ENCODE measurements at places on chromosomes 5 and 9.

- DNase-seq = peak; percentile 6
- H3K27me3 ChIP-seq = no peaks in the 10 kb centered on the region
- no peaks in the 10 kb centered on the region for H3K36me3 ChIP-seq
- no peak overlapping the region for H3K4me3 ChIP-seq
- no peak overlapping the region for H3K27ac ChIP-seq
- no peaks in the 10 kb centered on the region for H3K4me1 ChIP-seq
These were observed 540.8 kb downstream of the PRELID2 start for GRCh38 chr5:145294331-145294730.

- H3K36me3 ChIP-seq = peaks cover 9% of the 10 kb centered on the region
- no peaks in the 10 kb centered on the region for H3K4me1 ChIP-seq
- DNase-seq = no peak
- H3K4me3 ChIP-seq = no peak overlapping the region
These were observed 40.0 kb downstream of the AMBP start for GRCh38 chr9:114037961-114038723.

- H3K4me1 ChIP-seq = no peaks in the 10 kb centered on the region
- no peaks in the 10 kb centered on the region for H3K27me3 ChIP-seq
- no peaks in the 10 kb centered on the region for H3K36me3 ChIP-seq
- H3K27ac ChIP-seq = no peak overlapping the region
- DNase-seq = peak; percentile 31
These were observed 313.8 kb downstream of the FAM170A start for GRCh38 chr5:119943148-119943547.

DNA sequence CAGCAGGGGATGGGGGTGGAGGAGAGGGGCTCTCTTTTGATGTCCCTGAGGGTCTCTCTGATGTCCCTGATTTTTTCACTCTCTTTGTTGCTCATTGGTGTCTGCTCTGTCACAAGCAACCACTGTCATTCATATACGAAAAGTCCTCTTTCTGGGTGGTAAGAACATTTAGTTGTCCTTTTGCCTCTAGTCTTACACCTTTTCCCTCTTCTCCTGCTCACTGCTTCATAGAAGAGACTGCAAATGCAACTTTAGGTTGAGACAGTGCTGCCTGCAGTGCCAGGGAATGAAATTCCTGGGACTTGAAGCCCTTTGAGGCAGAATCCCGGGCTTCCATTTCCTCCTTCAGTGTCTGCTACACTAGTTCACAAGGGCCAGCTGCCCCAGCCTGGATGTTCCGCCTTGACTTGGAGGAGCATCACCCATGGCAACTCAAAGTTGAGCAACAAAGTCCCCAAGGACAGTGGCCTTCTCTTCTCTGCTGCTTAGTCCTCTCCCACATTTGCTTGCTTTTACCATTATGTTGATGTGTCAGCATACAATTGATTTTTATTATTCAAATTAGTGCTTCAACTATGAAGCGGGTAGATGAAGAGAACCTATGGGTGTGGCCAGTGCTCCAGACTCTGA, 94.7 kb upstream of the RUSC2 start:
- no peaks in the 10 kb centered on the region for H3K4me1 ChIP-seq
- H3K4me3 ChIP-seq = no peak overlapping the region
- no peaks in the 10 kb centered on the region for H3K27me3 ChIP-seq
- H3K27ac ChIP-seq = no peak overlapping the region
- no peak for DNase-seq

DNA sequence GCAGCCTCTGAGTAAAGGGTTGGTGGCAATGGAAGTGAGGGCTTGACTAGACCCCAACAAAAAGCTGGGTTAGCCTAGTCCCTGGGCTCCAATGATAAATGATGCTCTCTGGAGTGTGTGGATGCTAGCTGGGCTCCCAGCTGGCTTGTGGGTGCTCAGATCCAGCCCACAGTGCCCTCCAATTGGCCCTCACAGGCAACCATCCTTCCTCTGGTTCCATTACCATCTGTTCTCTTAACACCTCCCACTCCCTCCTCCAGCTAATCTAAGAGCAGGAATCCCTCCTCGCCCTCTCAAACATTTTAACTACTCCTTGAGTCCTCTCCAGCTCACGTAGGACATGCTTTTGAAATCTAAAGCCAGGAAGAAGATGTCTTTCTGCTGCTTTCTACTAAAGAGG, 25.2 kb upstream of the FRMD3 start:
- no peaks in the 10 kb centered on the region for H3K4me1 ChIP-seq
- H3K4me3 ChIP-seq = no peak overlapping the region
- no peaks in the 10 kb centered on the region for H3K36me3 ChIP-seq
- H3K27ac ChIP-seq = no peak overlapping the region
- no peak for DNase-seq

- no peak for DNase-seq
- no peaks in the 10 kb centered on the region for H3K36me3 ChIP-seq
- H3K27me3 ChIP-seq = peaks cover 85% of the 10 kb centered on the region
- H3K4me3 ChIP-seq = no peak overlapping the region
- no peaks in the 10 kb centered on the region for H3K4me1 ChIP-seq
- no peak overlapping the region for H3K27ac ChIP-seq
These were observed 3.3 kb upstream of the SLC6A3 start for GRCh38 chr5:1448511-1449011.

- H3K4me1 ChIP-seq = no peaks in the 10 kb centered on the region
- no peak overlapping the region for H3K27ac ChIP-seq
- no peaks in the 10 kb centered on the region for H3K36me3 ChIP-seq
- no peak overlapping the region for H3K4me3 ChIP-seq
- no peak for DNase-seq
These were observed 129.7 kb upstream of the RAD23B start for GRCh38 chr9:107153336-107153735.

GRCh38 chr5:142888469-142889085, 118.4 kb downstream of the ARHGAP26 start:
- no peak overlapping the region for H3K4me3 ChIP-seq
- no peaks in the 10 kb centered on the region for H3K27me3 ChIP-seq
- no peaks in the 10 kb centered on the region for H3K36me3 ChIP-seq

GRCh38 chr9:118882684-118883083, 486.6 kb downstream of the BRINP1 start:
- H3K36me3 ChIP-seq = no peaks in the 10 kb centered on the region
- H3K4me3 ChIP-seq = no peak overlapping the region
- no peaks in the 10 kb centered on the region for H3K27me3 ChIP-seq
- H3K27ac ChIP-seq = no peak overlapping the region
- no peaks in the 10 kb centered on the region for H3K4me1 ChIP-seq

GRCh38 chr9:71120501-71121247, 747 bp downstream of the TRPM3 start:
- DNase-seq = no peak
- peaks cover 13% of the 10 kb centered on the region for H3K27me3 ChIP-seq
- H3K27ac ChIP-seq = no peak overlapping the region
- peaks cover 3% of the 10 kb centered on the region for H3K4me1 ChIP-seq
- peak overlapping the region; percentile 17 for H3K4me3 ChIP-seq

DNA sequence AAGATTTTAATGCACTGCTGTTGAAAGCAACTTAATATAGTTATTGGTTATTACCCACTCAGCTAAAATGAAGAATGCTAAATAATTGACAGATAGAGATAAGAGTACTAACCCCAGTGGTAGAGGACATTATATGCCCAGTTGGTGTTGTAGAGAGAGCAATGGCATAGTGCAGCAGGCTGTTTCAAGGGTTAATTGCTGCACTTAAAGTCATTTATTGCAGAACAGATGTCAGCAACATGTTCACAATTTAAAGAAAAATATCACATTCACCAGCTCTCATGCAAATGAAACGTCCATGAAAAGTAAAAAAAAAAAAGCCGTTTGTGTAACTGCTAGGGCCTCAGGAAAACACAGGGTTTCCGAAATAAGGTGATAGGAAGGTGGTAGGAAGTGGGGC, 254.6 kb downstream of the MTRR start:
- no peaks in the 10 kb centered on the region for H3K27me3 ChIP-seq
- H3K36me3 ChIP-seq = no peaks in the 10 kb centered on the region
- no peak for DNase-seq
- no peak overlapping the region for H3K4me3 ChIP-seq
- no peaks in the 10 kb centered on the region for H3K4me1 ChIP-seq

DNA sequence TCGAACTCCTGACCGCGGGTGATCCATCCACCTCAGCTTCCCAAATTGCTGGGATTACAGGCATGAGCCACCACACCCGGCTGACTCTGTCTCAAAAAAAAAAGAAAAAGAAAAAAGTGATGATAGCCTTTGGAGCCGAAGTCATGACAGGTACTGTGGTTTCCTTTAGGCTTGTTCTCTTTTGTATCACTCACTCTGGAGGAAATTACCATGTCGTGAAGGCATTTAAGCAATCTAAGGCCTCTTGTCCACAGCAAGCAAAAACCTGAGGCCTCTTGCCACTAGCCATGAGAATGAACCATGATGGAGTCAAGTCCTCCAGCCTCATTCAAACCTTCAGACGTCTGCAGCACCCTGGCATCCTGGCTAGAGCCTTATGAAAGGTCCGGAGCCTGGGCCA, 286.1 kb downstream of the RAB3C start:
- no peak overlapping the region for H3K27ac ChIP-seq
- no peak for DNase-seq
- no peaks in the 10 kb centered on the region for H3K27me3 ChIP-seq

DNA sequence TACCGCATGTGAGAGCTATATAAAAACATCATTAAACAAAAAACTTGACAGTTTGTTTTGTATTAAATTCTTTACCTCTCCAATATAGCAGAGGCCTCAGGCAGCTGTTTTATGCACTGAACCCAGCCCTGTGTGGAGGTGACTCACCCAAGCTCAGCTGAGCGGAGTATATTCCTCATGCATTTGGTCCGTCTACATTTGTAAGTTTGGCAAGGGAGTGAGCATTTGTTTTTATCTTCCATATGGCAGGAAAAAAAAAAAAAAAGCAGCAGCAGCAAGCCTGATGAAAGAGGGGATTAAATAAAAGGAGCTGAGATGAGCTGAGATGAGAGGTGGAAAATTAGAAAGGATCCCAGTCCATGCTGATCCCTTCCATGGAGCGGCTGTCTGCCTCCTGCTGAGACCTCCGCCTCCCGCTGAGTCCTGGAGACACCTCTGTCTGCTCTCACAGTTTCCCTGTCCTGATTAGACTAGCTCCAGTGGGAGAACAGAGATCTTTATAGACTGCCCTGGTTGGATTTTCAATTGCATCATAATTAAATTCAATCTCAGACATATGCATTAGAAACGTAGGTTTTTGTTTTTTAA, 112.0 kb upstream of the CTNND2 start:
- H3K4me3 ChIP-seq = no peak overlapping the region
- no peak overlapping the region for H3K27ac ChIP-seq
- H3K36me3 ChIP-seq = no peaks in the 10 kb centered on the region
- no peak for DNase-seq
- H3K27me3 ChIP-seq = no peaks in the 10 kb centered on the region

DNA sequence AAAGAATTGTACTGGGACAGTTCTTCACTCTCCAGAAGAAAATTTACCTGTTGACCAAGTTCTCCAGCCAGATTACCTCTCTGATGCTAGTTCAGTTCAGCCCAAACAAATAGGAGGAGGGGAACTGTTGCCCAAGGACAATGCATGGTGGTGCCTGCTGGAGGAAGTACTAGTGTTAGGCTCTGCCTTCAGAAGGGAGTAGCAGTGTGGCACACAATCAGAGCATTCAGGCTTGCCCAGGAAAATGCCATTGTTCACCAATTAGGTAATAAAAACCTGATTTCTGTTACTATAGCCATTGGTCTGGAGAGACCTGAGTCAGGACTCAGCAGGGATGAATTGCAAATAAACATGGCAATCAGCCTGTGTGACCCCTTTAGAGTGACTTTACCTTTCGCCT, 720.8 kb upstream of the ZNF608 start:
- DNase-seq = no peak
- no peaks in the 10 kb centered on the region for H3K36me3 ChIP-seq
- H3K27me3 ChIP-seq = no peaks in the 10 kb centered on the region
- no peak overlapping the region for H3K27ac ChIP-seq
- H3K4me1 ChIP-seq = peaks cover 9% of the 10 kb centered on the region
- no peak overlapping the region for H3K4me3 ChIP-seq

DNA sequence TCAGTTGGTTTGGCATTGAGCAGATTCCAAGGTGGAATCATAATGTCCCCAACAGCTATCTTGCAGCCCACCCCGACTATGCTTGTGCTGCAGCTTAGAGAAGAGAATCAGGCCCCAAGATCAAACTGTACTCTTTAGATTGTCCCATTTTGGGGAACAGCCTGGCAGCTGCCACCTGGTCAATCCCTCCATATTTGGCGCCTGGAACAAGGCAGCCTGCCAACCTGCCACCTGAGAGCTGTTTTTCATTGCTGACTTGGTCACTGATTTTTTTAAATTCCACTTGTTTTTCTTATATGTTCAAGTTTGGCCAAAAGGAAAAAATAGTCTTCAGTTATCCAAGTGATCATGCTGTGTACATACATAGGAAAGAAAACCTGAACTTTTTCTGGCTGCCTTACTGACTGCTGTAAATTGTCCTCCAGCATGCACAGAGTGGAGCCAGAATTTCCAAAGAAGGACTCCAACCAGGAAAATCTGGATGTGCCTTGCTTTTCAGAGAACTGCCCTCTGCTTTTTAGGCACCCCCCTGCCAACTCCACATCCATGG, 504.2 kb downstream of the ENC1 start:
- DNase-seq = no peak
- H3K4me1 ChIP-seq = no peaks in the 10 kb centered on the region
- H3K27me3 ChIP-seq = no peaks in the 10 kb centered on the region
- H3K4me3 ChIP-seq = no peak overlapping the region
- no peak overlapping the region for H3K27ac ChIP-seq

DNA sequence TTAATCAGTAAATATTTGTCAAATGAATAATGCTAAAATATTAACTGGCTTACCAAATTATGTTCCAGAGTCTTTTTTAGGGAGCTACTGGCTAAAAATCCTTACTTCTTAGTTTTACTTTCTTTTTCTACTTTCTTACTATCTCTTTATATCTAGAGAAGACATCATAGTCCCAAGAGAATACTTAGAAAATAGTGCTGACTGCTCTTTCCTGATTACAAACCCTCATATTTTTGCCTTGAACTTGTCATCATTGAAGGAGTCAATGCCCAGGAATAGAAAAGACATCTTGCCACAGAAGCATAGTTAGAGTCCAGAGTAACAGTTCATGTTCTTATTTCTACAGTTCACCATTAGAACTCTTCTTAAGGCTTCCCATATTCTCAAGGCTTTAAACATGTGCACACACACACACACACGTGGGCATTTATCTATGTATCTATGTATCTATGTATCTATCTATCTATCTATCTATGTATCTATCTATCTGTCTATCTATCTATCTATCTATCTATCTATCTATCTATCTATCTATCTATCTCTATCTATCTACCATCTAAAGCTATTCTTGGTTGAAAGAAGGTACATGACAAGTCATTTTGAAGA, 654.3 kb downstream of the ANXA1 start:
- H3K27me3 ChIP-seq = no peaks in the 10 kb centered on the region
- no peaks in the 10 kb centered on the region for H3K36me3 ChIP-seq
- no peak for DNase-seq
